GM06990 (cell line): ENCODE measurements at places on chromosomes 5 and 9.

DNA sequence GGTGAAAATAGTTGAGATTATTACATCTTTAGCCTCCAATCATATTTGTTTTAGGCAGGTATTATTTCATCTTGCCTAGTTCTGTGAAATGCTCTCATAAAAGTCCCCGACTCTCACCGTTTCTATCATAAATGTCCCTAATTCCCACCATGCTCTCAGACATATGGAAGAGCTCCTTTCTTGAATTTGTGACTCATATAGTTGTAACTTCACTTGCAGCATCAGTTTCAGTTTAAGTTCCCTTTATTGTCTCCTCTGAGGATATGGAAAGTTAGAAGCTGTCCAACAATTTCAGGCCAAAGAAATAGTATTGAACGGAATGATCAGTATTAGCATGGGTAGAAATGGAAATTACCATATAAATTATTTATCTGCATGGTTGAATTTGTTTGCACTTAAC lies 187.5 kb upstream of the NR4A3 start:
- peak; percentile 24 for DNase-seq

DNA sequence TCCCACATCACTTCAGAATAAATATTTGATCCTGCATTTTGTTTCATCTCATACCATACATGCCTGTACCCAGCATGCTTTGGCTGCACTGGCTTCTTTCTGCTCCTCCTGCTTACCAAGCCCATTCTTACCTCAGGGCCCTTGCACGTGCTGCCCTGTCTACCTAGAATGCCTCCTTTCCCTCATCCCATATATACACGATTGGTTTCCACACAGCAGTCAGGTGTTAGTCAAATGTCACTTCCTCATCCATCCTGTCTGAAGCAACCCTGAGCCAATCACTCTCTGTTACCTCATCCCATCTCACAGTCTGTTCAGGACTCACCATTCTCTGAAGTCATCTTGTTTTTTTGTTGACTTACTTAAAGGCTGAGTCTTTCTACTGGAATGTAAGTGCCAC lies 30.3 kb downstream of the CAST start:
- no peak for DNase-seq

DNA sequence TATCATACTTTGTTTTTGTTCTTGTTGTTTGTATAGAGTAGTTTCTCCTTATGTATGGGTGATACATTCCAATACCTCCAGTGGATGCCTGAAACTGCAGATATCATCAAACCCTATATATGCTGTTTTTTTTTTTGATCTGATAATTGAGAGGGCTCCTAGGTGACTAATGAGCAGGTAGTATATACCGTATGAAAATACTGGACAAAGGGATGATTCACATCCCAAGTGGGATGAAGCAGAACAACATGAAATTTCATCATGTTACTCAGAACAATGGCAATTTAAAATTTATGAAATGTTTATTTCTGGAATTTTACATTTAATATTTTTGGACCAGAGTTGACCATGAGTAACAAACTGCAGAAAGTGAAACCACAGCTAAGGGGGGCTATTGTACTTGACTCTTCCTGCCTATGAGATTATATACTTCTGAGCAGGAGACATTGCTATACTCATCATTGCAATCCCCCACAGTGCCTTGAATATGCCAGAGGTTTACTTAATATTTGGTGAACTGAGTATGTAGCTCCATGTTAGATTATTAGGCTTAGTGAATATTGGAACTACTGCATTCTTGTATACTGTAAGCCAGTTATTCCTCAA lies 258.7 kb upstream of the FBXL7 start:
- no peak for DNase-seq

DNA sequence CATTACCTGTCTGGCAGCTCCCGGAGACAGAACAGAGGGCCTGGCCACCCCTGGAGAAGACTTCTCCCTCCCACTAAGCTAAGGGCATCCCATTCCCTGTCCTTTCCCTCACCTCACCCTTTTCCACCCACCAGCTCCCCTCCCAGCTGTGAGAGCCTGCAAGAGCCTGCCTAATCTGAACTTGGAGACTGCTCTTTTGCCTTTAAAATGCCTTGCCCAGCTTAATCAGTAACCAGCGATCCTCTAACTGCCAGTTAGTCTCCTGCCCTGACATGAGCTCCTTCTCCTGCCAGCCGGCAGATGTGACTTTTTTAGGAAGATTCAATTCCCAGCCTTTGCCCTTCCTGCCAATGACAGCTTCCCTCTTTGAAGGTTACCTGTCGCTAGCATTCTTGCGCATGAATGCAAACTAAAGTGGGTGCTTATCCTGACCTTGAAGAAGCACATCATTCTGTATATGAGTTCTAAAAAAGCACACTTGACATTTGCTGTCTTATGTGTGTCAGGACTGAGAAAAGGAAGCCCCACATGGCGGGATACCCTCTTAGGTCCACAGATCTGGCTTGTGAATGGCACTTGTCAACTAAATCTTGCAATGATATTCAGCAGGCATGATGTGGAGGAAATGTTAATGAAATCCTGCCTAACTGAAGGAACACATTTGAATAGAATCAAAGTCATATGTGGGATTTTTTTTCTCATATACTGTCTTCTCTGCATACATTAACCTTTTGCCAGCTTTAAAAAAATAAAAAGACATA lies 411.2 kb upstream of the SLC30A5 start:
- no peak for DNase-seq

GRCh38 chr5:159041444-159042198 lies 58.1 kb downstream of the EBF1 start:
- DNase-seq: no peak

DNA sequence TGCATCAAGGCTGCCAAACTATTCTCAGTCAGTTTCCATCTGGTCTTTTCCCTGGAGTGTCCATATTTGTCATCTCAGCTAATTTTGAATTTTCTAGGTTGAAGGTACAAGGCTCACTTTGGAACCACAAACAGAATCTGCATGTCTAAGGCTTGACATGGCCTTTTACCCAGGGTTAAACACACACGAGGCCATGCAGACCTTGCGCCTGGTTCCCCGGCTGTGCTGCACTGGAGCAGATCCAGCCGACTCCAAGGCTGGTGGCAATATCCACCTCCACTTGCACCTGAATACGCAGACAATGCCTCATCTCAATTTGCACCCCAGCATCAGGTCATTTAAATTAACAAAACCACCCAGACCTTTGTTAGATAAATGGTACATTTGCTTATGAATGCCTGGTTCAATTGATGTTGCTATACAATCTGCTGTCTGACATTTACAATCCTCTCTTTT lies 276.2 kb downstream of the HSPA4 start:
- DNase-seq: no peak
